Naive thymus-derived CD4-positive, alpha-beta T cell (primary cell): ENCODE measurements at places on chromosomes 7 and 10. TPM values are rescaled to one million over a fixed set of nuclear protein-coding genes. Genes with fewer than 3 reads are reported as not detected.

DNA sequence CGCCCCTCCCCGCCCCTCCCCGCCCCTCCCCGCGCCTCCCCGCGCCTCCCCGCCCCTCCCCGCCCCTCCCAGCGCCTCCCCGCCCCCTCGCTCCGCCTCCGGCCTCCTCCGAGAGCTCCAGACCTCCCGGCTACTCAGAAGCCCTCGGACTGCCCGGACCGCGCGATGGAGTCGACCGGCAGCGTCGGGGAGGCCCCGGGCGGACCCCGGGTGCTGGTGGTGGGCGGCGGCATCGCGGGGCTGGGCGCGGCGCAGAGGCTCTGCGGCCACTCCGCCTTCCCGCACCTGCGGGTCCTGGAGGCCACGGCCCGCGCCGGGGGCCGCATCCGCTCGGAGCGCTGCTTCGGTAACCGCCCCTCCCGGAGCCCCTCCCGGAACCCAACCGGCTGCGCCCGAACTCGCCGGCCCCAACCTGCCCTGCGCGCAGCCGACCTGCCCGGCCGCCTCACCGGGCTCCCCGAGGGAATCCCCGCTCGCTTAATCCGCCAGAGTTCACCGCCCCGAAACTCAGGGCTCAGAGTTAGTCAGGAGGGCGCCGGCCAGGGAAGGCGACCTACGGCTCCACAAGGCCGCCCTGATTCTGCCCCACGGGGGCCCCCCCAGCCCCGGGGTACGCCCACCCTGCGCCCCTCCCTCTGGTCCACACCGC, at the start of gene PAOX:
Gene PAOX, plus strand, starts transcription at position 111 of the 649 bp plus-strand sequence. Its CDS starts 55 bp downstream, at position 166.
- DNase-seq = peak; percentile 49
- peak within 1 kb of the TSS; percentile 69 for H3K27ac ChIP-seq
- peaks cover 4% of the 10 kb centered on the region for H3K36me3 ChIP-seq

GRCh38 chr7:84138411-84138810, 56.2 kb downstream of the SEMA3A start:
- H3K4me1 ChIP-seq = no peaks in the 10 kb centered on the region
- H3K36me3 ChIP-seq = no peaks in the 10 kb centered on the region
- H3K27me3 ChIP-seq = no peaks in the 10 kb centered on the region
- H3K4me3 ChIP-seq = no peak overlapping the region
- no peak for DNase-seq

DNA sequence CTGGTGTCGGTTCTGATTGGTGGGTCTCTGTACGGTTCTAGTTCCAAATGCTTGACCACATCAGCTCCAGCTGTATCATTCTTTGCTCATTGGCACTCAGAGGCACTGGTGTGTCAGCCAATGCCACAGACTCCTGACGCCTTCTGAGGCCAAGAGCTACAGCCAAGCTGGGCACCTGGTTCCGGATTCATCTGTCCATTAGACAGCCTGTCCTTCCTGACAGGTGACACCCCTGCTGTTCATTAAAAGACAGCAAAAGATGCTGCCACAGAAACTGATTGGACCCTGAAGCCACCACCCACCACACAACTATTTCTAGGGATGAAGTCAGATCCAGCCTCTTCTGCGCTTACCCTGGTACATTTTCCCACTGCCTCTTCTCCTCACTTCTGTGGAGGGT, 35.6 kb downstream of the COL13A1 start:
- H3K27me3 ChIP-seq = no peaks in the 10 kb centered on the region
- DNase-seq = no peak
- no peak overlapping the region for H3K27ac ChIP-seq
- no peaks in the 10 kb centered on the region for H3K36me3 ChIP-seq
- no peak overlapping the region for H3K4me3 ChIP-seq

TMEM72 gene
- not detected for total RNA-seq

HPS6 gene
- total RNA-seq = 13.8 TPM

- H3K36me3 ChIP-seq = no peaks in the 10 kb centered on the region
- no peak overlapping the region for H3K4me3 ChIP-seq
- H3K4me1 ChIP-seq = no peaks in the 10 kb centered on the region
- no peak overlapping the region for H3K27ac ChIP-seq
These were observed 46.4 kb downstream of the CALML3 start for GRCh38 chr10:5570979-5571810.

GIMAP5 gene
- total RNA-seq = 373 TPM

GRCh38 chr7:19112274-19113001, 5.0 kb downstream of the TWIST1 start:
- H3K4me3 ChIP-seq = no peak overlapping the region
- H3K4me1 ChIP-seq = no peaks in the 10 kb centered on the region
- H3K27me3 ChIP-seq = peaks cover 5% of the 10 kb centered on the region

AKR1D1 gene
- total RNA-seq = not detected in 2 replicates

GRCh38 chr10:78515038-78515872, 481.6 kb downstream of the RPS24 start:
- H3K27ac ChIP-seq = no peak overlapping the region
- no peak overlapping the region for H3K4me3 ChIP-seq
- no peaks in the 10 kb centered on the region for H3K27me3 ChIP-seq
- no peaks in the 10 kb centered on the region for H3K36me3 ChIP-seq
- DNase-seq = no peak
- H3K4me1 ChIP-seq = no peaks in the 10 kb centered on the region

DNA sequence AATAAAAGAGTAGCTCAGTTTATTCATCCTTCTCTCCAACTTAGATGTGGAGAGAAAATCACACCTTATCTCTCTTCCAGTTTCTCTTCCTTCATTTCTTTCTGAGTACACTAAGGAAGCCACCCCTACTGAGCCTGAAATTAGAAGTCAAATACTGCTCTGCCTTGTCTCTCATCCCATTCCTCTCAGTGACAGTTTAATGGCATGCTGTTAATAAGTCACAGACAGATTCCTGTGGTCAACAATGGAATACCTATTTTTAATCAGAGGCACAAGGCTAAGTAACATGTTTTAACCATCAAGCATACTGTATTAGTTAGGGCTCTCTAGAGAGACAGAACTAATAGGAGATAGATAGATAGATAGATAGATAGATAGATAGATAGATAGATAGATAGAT, 253.2 kb downstream of the HTR7 start:
- DNase-seq = no peak
- H3K36me3 ChIP-seq = no peaks in the 10 kb centered on the region
- H3K27me3 ChIP-seq = no peaks in the 10 kb centered on the region

DNA sequence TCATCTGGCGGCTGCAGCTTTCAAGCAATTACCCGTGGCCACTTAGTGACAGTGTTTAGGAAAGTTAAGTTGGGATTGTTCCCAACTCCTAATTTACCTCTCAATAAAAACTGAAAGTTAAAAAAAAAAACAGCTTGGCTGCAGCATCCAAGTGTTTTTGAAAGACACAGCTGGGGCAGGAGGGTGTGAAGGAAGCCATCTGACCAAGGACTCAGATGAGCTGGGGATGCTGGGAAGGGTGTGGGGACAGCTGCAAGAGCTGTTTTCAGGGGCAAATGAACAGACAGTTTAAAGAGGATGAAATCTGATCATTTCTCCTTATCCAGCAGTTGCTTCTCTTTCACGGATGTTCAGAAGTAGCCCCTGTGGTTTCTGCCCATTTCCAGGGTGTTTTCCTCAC, 129.2 kb upstream of the CDCA7L start:
- DNase-seq = no peak
- H3K4me3 ChIP-seq = no peak overlapping the region
- no peaks in the 10 kb centered on the region for H3K4me1 ChIP-seq
- H3K27ac ChIP-seq = no peak overlapping the region

TMEM243 gene
- total RNA-seq = 119 TPM

- H3K4me1 ChIP-seq = no peaks in the 10 kb centered on the region
- H3K27me3 ChIP-seq = no peaks in the 10 kb centered on the region
- no peak overlapping the region for H3K4me3 ChIP-seq
- DNase-seq = no peak
These were observed 102.2 kb downstream of the ZMIZ1 start for GRCh38 chr10:79170993-79171392.

GRID2IP gene
- 0.69 TPM for total RNA-seq

DNA sequence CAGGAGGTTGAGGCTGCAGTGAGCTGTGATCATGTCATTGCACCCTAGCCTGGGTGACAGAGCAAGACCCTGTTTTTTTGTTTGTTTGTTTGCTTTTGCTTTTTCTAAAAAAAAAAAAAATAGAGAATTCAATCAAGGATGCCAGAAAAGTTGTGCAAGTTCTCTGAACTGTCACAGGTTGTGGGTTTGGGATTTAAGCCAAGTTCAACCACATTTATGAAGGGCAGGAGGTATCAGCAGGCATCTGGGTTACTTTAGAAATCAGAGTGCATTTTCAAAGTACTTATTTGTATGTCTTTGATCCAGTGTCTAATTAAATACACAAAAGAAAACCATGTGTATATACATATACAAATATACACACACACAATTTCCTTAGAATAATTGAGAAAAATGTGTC, 151.2 kb upstream of the MINDY3 start:
- no peak overlapping the region for H3K27ac ChIP-seq
- H3K36me3 ChIP-seq = no peaks in the 10 kb centered on the region
- H3K27me3 ChIP-seq = no peaks in the 10 kb centered on the region
- H3K4me1 ChIP-seq = no peaks in the 10 kb centered on the region

TMEM196 gene
- total RNA-seq = not detected

CPN1 gene
- not detected for total RNA-seq

GRCh38 chr10:98029149-98030092, 1.0 kb downstream of the CRTAC1 start:
- no peak overlapping the region for H3K4me3 ChIP-seq
- no peak overlapping the region for H3K27ac ChIP-seq
- H3K36me3 ChIP-seq = no peaks in the 10 kb centered on the region
- peaks cover 4% of the 10 kb centered on the region for H3K4me1 ChIP-seq
- DNase-seq = no peak

GRCh38 chr10:126838316-126838715, 66.9 kb upstream of the DOCK1 start:
- H3K4me1 ChIP-seq = no peaks in the 10 kb centered on the region
- no peak overlapping the region for H3K4me3 ChIP-seq
- no peak overlapping the region for H3K27ac ChIP-seq

DNA sequence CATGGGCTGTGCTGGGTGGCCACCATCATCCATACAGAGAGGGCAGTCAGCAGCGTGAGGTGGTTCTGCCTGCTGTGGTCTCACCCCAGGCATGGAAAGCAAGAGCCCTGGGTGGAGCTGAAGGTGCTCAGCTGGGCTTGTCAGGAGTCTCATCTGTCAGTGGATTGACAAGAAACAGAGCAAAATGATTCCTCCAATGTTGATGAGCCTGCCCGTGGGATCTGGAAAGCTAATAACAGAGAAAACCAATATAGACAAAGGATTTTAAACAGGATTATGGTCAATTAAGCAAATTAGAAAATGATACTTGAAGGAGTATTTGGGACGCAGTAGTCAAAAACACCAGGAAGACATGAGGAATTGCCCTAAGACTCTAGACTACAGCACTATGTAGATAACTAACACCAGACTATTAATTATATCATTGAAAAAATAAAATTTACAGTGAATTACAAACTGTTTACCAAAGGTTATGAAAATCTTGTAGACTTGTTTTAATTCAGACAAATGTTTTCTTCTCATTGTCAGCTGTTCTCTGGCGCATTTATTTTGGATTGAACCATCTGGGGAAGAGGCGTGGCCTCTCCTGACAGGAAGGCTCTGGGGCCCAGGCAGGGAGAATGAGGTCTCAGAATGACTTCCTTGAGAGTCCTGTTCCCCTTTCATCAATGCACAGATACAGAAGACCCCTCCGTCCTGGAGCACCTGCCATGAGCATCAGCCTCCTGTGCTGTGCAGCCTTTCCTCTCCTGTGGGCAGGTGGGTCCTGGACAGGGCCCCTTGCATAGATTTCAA, 211.2 kb upstream of the PRSS58 start:
- no peaks in the 10 kb centered on the region for H3K4me1 ChIP-seq
- no peaks in the 10 kb centered on the region for H3K27me3 ChIP-seq
- H3K4me3 ChIP-seq = no peak overlapping the region
- H3K27ac ChIP-seq = no peak overlapping the region

DNA sequence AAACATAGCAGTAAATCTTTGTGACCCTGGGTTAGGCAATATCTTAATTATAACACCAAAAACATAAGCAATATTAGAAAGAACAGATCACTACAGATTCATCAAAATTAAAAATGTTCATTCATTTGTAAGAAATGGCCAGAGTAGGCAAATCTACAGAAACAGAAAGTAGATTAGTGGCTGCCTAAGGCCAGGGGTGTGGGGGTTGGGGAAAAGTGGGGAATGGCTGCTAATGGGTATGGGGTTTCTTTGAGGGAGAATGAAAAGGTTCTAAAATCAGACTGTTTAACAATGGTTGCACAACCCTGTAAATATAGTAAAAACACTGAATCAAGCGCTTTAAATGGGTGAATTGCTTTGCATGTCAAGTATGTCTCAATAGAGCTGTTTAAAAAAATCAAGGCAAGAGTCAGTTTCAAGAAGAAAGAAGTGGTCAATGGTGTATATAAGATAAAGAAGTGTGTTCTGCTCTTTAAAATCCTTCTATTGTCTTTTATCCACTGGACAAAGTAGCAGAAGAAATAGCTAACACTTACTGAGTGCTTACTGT, 42.6 kb downstream of the CDK6 start:
- no peaks in the 10 kb centered on the region for H3K27me3 ChIP-seq
- no peak overlapping the region for H3K27ac ChIP-seq
- H3K36me3 ChIP-seq = no peaks in the 10 kb centered on the region
- no peak overlapping the region for H3K4me3 ChIP-seq
- no peaks in the 10 kb centered on the region for H3K4me1 ChIP-seq
- no peak for DNase-seq

- H3K27me3 ChIP-seq = no peaks in the 10 kb centered on the region
- DNase-seq = no peak
- no peaks in the 10 kb centered on the region for H3K4me1 ChIP-seq
These were observed 88.3 kb upstream of the ANTXRL start for GRCh38 chr10:46198516-46198915.

DNA sequence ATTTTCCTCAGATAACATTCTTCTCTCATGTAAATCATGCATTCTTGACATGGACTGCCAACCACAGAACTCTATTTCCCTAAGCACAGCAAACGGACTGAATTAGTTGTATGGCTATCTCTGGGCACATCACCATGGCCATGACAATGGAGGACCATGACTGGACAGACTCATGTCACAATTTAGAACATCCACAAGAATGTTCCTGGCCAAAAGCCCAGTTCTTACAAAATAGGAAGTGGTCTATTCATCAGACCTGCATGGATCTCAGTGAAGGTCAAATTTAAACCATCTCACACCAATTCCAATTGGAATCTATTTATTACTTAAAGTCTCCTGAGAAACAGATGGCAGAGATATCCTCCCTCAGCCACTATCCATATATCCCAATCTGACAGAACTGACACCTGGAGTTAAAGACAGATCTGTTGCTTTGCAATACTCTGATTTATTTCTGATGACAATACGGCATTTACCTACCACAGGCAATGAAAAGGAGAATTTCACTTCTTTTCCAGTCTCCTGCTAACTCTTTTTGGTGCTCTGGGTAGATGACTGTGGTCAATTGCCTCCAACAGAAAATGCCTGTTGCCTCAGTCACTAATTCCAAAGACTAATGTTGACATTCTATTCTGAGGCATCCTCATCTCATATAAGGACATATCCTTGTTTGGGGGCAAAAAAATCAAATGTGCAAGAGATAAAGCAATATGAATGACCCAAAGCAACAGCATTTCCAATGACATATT, 254.8 kb downstream of the HTR7 start:
- H3K4me3 ChIP-seq = no peak overlapping the region
- DNase-seq = no peak
- H3K36me3 ChIP-seq = no peaks in the 10 kb centered on the region
- no peak overlapping the region for H3K27ac ChIP-seq

GRCh38 chr7:64887756-64888508, 15.1 kb upstream of the ZNF273 start:
- H3K4me3 ChIP-seq = peak overlapping the region; percentile 62
- H3K27ac ChIP-seq = no peak overlapping the region
- no peaks in the 10 kb centered on the region for H3K27me3 ChIP-seq
- no peaks in the 10 kb centered on the region for H3K36me3 ChIP-seq
